ENCODE measurements at places on chromosomes 5 and 9.

DNA sequence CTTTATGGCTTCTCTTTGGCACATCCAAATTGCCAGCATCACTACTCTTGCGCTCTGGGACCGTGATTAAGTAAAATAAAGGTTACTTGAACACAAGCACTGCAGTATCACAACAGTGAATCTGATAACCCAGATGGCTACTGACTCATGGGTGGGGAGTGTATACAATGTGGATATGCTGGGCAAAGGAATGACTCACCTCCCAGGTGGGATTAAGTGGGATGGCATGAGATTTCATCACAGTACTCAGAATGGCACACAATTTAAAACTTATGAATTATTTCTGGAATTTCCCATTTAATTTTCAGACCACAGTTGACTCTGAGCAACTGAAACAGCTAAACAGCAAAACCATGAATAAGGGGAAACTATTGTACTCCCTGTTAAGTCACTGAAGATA is 4.3 kb downstream of the GFM2 start:
- DNase-seq = no peak
- peaks cover 12% of the 10 kb centered on the region for H3K4me1 ChIP-seq
- no peaks in the 10 kb centered on the region for H3K27me3 ChIP-seq
- H3K27ac ChIP-seq = no peak overlapping the region

- peaks cover 18% of the 10 kb centered on the region for H3K36me3 ChIP-seq
- peaks cover 38% of the 10 kb centered on the region for H3K4me1 ChIP-seq
- no peak overlapping the region for H3K27ac ChIP-seq
- no peak overlapping the region for H3K4me3 ChIP-seq
These were observed 15.1 kb downstream of the SLC22A5 start for GRCh38 chr5:132384506-132385050.

- H3K27ac ChIP-seq = no peak overlapping the region
- peaks cover 8% of the 10 kb centered on the region for H3K27me3 ChIP-seq
- H3K4me1 ChIP-seq = peaks cover 4% of the 10 kb centered on the region
- no peaks in the 10 kb centered on the region for H3K36me3 ChIP-seq
- H3K4me3 ChIP-seq = no peak overlapping the region
These were observed 49.9 kb upstream of the SHB start for GRCh38 chr9:38118862-38119438.

DNA sequence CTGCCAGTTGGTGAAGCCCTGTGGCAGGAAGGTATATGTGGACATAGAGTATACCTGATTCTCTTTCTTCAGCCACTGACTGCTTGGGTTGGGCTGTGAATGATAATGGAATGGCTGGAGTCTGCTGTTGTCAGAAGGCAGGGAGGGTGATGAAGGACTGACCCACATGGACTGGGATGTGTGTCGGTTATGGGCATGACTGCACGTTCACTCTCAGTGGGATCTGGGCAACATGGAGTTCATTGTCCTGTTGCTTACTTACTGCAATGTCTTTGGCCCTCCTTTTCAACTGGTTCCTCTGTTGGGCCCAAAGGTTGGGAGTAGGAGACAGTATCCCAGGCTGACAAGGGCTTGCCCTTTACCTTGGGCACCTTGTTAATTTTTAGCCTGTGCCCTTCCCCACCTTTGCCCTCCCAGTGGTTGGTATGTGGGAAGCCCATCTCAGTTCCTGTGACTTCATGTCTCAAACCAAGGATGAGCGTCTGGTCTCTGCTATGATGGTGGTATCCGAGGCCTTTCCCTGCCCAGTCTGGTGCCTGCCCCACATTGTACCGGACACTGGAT is 34.6 kb downstream of the FAXDC2 start:
- no peak overlapping the region for H3K4me3 ChIP-seq
- H3K36me3 ChIP-seq = peaks cover 44% of the 10 kb centered on the region
- H3K4me1 ChIP-seq = no peaks in the 10 kb centered on the region
- no peaks in the 10 kb centered on the region for H3K27me3 ChIP-seq
- DNase-seq = no peak

DNA sequence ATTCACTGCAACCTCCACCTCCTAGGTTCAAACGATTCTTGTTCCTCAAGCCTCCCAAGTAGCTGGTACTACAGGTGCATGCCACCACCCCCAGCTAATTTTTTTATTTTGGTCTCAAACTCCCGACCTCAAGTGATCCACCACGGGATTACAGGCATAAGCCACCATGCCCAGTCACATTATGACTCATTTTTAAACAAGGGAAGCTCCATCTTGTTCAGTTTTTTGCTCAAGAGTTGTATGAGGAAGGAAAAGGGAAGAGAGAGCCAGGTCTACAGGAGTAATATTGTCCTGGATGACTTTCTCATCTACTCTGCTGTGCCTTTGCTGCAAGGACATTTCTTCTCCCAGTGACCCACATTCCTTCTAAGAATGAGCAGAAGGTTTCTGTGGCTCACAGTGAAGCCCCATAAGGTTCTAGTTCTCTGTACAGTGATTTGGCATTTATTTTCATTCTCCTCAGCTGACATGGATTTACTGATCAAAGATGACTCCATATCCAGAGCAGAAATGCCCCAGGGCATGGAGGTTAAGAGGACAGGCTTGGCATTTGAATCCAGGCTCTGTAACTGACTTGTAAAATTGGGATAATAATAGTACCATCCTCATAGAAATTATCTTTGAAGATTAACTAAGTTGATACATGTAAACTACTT is 153.5 kb downstream of the CDH6 start:
- H3K4me3 ChIP-seq = no peak overlapping the region
- no peaks in the 10 kb centered on the region for H3K36me3 ChIP-seq
- DNase-seq = no peak
- no peak overlapping the region for H3K27ac ChIP-seq
- peaks cover 2% of the 10 kb centered on the region for H3K27me3 ChIP-seq
- H3K4me1 ChIP-seq = peaks cover 4% of the 10 kb centered on the region

DNA sequence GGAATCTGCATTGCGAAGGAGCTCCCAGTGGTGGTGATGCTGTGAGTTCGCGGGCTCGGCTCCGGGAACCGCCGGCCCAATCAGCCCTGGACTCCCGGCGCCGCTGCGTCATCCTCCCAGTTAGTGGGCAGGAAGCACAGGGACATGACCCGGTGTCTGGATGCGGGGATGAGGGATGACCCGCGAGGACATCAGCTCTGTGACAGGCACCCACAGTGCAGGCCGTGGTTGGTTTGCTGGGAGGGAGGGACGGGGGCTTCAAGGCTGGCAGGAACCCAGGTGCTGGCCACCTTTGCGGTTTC is 996 bp downstream of the NXNL2 start:
- peaks cover 33% of the 10 kb centered on the region for H3K4me1 ChIP-seq
- no peaks in the 10 kb centered on the region for H3K36me3 ChIP-seq
- no peak for DNase-seq
- peak overlapping the region; percentile 51 for H3K4me3 ChIP-seq
- H3K27ac ChIP-seq = peak overlapping the region; percentile 16

DNA sequence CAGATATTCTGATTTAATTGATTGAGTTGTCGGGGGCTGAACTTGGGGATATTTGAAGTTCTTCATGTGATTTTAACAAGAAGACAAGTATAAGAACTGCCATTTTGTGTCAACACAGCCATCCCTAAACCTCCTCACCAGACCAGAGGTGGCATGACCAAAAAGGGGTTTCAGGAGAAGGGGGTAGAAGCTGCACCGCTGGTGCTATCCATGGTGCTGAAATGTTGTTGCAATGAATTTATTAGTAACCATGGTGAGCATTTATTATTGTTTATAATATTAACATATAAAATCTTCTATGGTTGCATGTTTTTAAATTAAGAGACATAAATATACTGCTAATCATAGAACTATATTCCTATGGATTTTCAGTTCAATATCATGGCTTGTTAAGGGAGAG is 72.3 kb downstream of the GNA14 start:
- H3K4me3 ChIP-seq = no peak overlapping the region
- H3K4me1 ChIP-seq = no peaks in the 10 kb centered on the region
- H3K36me3 ChIP-seq = no peaks in the 10 kb centered on the region
- no peak overlapping the region for H3K27ac ChIP-seq

All from type B pancreatic cell (in vitro differentiated cells).